Hepatocyte (in vitro differentiated cells): ENCODE measurements at places on chromosomes 11 and 22. TPM values are rescaled to one million over a fixed set of nuclear protein-coding genes. Genes with fewer than 3 reads are reported as not detected.

Gene ARHGEF17
- 30.2 and 36.2 TPM in 2 replicates for polyA plus RNA-seq

- no peak for DNase-seq
Observed at GRCh38 chr11:110829873-110830272, 117.6 kb upstream of the ARHGAP20 start.

Gene TCIRG1
- 125 and 199 TPM in 2 replicates for polyA plus RNA-seq

GRCh38 chr11:45150943-45151342 is 4.5 kb downstream of the PRDM11 start:
- no peak for DNase-seq

- DNase-seq: no peak
Observed at GRCh38 chr22:22936180-22936914, 48.7 kb downstream of the IGLL5 start.

GRCh38 chr22:49202226-49202625 is 625.4 kb downstream of the BRD1 start:
- DNase-seq: no peak

DNA sequence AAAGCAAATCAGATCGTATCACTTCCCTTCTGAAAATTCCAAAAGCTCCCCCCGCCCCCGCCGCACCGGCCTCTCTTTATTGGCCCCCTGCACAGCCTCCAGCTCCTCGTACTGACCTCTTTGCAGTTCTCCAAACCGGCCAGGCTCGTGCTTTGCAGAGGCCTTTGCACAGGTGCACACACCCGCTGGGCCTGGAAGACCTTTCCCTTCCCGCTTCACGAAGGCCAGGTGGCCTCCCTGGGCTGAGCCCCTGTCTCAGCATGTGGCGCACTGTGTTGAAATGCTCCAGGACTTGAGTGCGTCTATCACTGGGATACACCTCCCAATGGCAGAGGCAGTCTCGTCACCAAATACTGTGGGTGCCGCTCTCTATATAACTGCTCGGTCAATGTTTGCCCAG is 13.2 kb upstream of the ADA2 start:
- no peak for DNase-seq

GRCh38 chr22:48717076-48717810 is 1110.4 kb downstream of the BRD1 start:
- DNase-seq: no peak

- DNase-seq: peak; percentile 99
Observed at GRCh38 chr11:8911029-8911823, at the start of gene AKIP1. TSS of gene AKIP1 (plus strand) at chr11:8911189. CDS start at chr11:8911450, 261 bp downstream.

Gene DEPDC7
- 12.1 and 12.5 TPM in 2 replicates for polyA plus RNA-seq

- DNase-seq: peak; percentile 84
Observed at GRCh38 chr22:22431271-22432220, 77.0 kb downstream of the ZNF280B start.

GRCh38 chr22:36853407-36854099 is 7.3 kb upstream of the NCF4 start:
- peak; percentile 52 for DNase-seq
